ENCODE measurements at places on chromosomes 7 and 10. TPM values are rescaled to one million over a fixed set of nuclear protein-coding genes. Genes with fewer than 3 reads are reported as not detected.

The PSMC2 gene
- polyA plus RNA-seq = 157 TPM

The ATP6V1F gene
- polyA plus RNA-seq = 153 TPM

The HSPA14 gene
- 11.6 TPM for polyA plus RNA-seq

The UNC5B gene
- 3.3 TPM for polyA plus RNA-seq

The HYAL4 gene
- polyA plus RNA-seq = not detected

The MGAM2 gene
- polyA plus RNA-seq = not detected

The CYP3A4 gene
- not detected for polyA plus RNA-seq

The CHCHD2 gene
- polyA plus RNA-seq = 73.0 TPM

The NEURL1 gene
- not detected for polyA plus RNA-seq

The SAMD9 gene
- 1.1 TPM for polyA plus RNA-seq

All from heart right ventricle (tissue), 16 donors.